HT-29 (cell line): ENCODE measurements at places on chromosomes 12 and 14. TPM values are rescaled to one million over a fixed set of nuclear protein-coding genes. Genes with fewer than 3 reads are reported as not detected.

PSMD9 gene
- total RNA-seq, result 116 and 129 TPM in 2 replicates

GRCh38 chr12:124829708-124830304 lies 33.9 kb downstream of the SCARB1 start:
- DNase-seq, result peak; percentile 9

- peak; percentile 74 for DNase-seq
These were observed 16.0 kb upstream of the OR6S1 start for GRCh38 chr14:20657216-20658211.

- DNase-seq, result no peak
These were observed 9.3 kb downstream of the MYO1H start for GRCh38 chr12:109357032-109357431.

- DNase-seq, result no peak
These were observed 26.7 kb downstream of the GTF2A1 start for GRCh38 chr14:81193924-81194633.

- no peak for DNase-seq
These were observed at the start of gene SLC8A3 for GRCh38 chr14:70188659-70189455. Gene SLC8A3 (minus strand): TSS chr14:70188951. CDS start chr14:70168422, 20,529 bp downstream.

DNA sequence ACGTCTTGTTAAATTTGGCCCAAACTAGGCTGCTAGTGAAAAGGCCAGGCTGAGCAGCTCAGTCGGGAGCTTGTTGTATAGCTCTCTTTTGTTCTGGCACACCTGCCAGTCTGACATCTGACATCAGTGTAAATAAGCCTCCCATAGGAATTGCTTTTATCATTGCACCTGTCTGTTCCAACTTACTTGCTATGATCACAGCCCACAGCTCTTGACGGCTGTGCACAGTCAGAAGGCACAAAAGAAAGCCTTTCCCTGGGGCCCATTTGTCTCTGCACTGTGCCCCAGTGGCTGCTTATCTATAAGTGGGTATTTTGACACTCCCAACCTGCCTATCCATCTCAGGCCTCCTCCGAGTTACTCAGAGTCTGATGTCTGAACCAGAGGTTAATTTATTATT lies 324.5 kb downstream of the NUAK1 start:
- DNase-seq, result no peak

- DNase-seq, result no peak
These were observed 72.5 kb upstream of the PARP11 start for GRCh38 chr12:3945671-3946070.

- DNase-seq, result no peak
These were observed 573 bp downstream of the CKB start for GRCh38 chr14:103521951-103522563.

GRCh38 chr12:29012673-29013072 lies 136.4 kb upstream of the FAR2 start:
- DNase-seq, result no peak

- peak; percentile 73 for DNase-seq
These were observed 51.0 kb downstream of the MAGOHB start for GRCh38 chr12:10562306-10562933.

GRCh38 chr12:1993871-1994371 lies 10.3 kb downstream of the DCP1B start:
- DNase-seq, result no peak

NAB2 gene
- total RNA-seq, result 17.8 and 19.3 TPM in 2 replicates
